ENCODE measurements at places on chromosomes 13 and 19.

DNA sequence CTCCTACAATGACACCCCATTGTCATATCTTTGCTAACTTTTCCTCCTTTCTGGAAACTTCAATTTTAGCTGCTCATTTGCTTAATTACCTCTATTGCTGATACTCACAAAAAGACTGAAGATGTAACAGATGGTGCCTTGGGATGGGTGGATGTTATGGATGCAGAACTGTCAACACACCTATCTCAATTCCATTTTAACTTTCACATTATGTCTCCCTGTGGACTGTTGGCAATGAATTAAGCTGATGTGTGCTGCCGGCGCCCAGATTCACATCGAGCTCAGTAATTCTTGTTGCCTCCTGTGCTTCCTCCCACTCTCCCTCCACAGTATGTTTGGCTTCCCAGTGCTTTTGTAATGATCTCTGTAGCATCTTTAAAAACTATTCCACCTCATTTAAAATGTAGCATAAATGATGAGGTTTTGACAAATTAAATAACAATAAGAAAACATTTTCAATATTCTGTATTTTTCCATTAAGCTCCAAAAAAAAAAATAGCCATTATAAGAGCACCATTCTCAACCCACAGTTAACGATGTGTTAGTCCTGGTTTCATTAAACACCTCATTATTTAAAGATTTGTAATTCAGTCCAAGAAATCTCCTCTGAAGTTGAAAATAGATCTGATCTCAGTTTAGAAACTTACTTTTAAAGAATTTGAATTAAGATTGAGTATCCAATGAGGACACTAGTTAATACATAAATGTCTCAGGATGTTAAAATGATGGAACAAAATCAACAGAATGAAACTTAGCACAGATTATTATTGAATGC is 99.9 kb upstream of the FAM216B start:
- DNase-seq: no peak

DNA sequence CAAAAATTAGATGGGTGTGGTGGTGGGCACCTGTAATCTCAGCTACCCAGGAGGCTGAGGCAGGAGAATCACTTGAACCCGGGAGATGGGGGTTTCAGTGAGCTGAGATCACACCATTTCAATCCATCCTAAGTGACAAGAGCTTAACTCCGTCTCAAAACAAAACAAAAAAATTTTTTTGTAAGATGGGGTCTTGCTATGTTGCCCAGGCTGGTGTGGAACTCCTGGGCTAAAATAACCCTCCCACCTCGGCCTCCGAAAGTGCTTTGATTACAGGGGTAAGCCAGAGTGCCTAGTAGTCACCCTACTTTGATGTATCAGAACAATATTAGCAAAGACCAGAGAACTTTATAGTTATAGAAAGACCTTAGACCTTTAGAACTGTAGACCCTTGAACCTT is 7.9 kb downstream of the SPTBN4 start:
- no peak for DNase-seq

- no peak for DNase-seq
Measured at GRCh38 chr13:42420304-42420703, 148.4 kb downstream of the AKAP11 start.

DNA sequence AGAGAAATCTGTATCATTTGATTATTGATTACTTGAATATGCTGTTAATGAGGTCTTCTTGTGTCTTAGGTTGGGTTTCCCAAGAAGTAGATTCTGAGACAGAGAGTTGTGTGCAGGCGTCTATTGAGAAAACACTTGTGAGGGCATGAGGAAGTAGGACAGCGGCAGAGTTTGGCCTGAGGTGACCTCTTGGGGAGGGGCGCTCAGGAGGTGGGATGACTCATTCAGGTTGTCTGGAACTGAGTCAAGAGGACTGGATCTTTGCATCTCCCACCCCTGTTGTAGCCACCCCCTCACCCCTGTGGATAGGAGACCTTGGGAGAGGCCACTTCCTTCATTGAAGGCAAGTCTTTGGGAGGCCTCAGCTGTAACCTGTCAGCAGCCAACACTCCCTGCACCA is 35.2 kb upstream of the WDFY2 start:
- no peak for DNase-seq

DNA sequence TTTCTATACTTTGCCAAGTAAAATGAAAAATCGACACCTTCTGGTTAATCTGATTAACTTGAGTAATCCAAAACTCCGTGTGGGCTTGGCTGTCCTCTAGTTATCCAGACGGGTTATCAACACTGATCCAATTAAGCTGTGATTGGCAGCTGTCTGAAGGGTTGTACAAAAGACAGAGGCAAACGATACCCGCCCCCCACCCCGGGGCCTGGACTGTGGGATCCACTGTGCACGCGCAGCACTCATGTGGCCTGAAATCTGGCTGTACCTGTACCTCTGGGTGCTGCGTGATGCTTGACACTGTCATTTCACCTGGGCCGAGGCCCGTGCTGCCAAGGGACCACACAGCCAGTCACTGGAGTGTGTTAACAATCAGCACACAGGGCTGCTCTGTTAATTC is 53.5 kb downstream of the COL4A2 start:
- DNase-seq: no peak

DNA sequence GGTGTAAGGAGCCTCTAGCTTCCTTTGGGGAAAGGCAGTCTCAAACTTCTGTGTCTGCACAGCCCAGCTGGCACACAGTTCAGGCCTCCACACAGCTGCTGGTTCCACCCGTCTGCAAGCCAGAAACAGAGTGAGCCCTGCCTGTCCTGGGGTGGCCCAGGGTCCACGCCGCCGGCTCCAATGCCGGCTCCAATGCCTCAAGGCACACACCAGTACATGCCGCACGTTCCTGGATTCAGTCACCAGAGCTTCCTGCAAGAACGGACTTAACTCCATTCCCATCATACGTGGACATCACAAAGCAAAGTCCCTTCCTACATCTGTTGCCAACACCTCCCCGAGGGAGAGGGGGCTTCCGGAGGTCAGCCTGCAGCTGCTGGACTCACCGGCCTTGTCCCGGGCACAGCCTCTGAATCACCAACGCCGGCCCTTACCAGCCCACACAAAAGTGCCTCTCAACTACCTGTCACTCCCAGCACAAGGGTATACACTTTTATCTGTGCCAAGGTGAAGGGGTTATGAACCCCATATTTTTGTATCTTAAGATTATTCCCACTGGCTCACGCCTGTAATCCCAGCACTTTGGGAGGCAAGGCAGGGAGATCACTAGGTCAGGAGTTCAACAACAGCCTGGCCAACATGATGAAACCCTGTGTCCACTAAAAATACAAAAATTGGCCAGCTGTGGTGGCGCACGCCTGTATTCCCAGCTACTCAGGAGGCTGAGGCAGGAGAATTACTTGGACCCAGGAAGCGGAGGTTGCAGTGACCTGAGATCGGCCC is 8.5 kb downstream of the SH3GL1 start:
- DNase-seq: no peak

GRCh38 chr13:77807431-77808135 is 110.1 kb downstream of the SLAIN1 start:
- no peak for DNase-seq

DNA sequence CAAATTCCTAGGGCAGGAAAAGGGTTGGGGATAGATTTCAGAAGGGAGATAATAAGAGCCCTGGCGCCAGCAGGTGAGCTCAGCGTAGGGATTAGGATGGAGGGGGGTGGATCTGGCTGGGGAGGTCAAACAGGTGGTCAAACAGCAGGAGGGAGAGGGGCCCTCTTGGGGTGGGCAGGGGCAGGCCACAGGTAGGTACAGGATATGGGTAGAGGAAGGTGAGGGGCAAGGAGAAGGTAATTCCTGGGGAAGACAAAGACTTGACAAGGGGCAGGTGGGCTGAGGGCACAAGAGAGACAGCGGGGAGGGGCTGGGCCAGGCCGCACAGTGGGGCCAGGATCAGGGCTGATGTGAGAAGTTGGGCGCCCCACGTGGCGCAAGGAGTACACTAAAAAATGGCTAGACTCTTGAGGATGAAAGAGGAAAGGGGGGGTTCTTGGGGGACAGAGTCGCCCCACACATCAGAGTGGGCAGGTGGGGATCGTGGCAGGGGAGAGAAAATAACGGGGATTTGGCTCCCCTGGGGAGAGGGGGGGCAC is 713 bp downstream of the KRI1 start:
- no peak for DNase-seq

DNA sequence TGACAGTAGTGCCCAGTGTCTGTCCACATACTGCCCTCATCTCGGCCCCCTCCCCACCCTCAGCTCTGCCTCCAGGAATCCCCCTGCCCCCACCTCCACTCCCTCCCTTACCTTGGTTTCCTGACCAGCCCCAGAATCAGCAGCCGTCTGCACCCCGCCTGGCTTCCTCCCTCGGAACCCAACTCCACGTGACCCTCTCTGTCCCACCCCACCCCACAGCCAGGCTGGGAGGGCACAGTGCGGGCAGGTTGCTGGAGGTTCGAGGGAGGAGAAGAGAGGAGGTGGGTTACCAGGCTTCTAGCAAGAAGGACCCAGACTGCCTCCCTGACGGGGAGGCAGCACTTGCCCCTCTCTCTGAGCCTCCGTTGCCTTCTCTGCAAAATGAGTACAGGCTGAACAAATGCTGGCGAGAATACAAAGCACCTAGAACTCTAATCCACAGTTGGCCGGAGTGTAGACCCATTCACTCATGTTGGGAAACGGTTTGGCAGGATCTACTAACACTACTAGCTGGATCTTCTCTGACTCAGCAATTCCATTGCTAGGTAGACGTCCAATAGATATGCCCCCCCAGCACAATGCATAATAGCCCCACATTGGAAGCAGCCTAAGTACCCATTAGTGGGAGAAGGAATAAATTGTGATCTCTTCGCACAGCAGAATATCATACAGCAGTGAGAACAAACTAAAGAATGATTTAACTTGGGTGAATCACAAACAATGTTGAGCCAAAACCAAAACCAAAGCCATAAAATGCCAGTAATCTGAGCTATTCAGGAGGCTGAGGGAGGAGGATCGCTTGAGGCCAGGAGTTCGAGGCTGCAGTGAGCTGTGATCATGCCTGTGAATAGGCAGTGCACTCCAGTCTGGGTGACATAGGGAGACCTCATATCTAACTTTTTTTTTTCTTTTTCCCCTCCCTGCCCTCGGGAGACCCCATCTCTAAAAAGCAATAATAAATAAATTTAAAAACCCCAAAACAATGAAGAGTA is at the start of gene RASAL3:
TSS of gene RASAL3 (minus strand) at position 151 of the 992 bp plus-strand sequence. CDS start 186 bp downstream, outside the sequence.
- peak; percentile 49 for DNase-seq

DNA sequence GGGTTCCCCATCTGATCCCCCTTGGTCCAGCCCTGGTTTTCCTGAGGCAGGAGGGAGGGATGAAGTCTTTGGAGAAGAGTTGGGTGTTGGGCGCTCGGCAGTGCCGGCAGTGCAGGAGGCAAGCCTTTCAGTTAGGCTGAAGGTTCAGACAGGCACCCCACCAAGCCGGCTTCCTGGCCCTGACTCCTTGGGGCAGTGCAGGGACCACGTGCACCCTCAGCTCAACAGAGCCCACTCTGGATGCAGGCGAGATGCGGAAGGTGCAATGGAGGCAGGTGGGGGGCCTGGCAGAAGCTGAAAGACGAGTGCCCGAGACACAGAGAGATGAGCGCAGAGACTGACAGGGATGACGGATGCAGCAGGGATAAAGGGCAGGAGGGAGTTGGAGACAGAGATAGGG is 11.1 kb downstream of the MAMSTR start:
- DNase-seq: no peak

GRCh38 chr13:34412817-34413375 is 529.2 kb upstream of the NBEA start:
- DNase-seq: no peak

- no peak for DNase-seq
Measured at GRCh38 chr13:85816413-85816812, 17.2 kb upstream of the SLITRK6 start.

DNA sequence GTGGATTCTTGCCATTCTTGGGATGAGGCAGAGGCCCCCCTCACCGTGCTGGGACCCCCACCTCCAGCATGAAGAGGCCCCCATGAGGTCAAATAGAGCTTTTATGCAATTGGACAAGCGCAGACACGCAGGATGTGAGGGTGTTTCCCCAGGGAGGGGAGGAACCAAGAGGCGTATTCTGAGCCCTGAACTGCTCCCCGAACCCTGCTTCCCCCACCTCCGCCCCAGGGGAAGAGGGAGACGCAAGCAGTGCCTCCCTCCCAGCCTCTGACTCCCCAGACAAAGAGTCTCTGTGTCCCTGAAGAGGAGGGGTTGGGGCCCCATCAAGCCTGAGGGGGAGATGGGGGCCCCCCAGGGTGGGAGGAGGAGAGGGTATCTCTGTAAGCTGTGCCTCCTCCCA is 1.3 kb upstream of the RDH8 start:
- no peak for DNase-seq

DNA sequence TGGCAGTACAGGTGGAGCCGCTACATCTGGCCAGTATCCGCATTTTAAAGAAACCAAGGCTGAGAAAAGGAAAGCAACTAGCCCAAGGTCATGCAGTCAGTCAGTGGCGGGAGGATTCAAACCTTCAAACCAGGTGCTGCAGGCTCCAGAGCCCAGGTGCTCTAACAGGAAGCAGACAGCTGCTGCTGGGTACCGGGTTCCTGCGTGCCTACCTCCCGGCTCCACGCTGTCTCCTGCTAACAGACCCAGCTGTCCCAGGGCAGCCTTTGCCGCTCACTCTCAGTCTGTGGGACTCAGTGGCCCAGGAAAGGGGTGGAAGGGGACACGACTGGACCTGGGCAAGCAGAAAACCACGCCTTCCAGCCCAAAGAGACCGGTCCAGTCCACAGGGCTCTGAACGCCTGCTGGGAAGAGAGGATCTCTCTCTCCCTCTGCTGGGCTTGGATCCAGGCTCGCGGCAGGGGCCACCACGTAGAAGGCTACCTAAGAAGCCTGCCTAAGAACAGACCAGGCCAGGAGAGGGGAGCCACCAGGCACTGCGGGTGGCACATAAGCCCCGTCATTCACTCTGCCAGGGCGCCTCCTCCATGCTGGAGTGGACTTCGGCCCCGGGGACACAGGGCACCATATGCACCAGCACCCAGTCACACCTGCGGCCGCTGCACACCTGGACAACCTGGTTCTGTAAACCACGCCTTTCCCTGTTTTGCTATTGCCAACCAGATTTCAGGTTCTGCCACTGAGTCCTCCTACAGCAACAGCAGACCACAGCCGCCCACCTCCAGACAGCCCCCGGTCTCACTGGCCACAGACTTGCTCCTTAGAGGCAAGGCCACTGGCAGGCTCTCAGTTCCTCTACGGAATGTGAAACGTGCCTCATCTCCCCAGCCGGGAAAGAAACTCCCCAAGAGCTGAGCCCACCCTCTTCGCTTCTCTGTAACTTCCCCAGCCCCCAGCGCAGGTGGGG is 4.6 kb downstream of the DAPK3 start:
- no peak for DNase-seq

DNA sequence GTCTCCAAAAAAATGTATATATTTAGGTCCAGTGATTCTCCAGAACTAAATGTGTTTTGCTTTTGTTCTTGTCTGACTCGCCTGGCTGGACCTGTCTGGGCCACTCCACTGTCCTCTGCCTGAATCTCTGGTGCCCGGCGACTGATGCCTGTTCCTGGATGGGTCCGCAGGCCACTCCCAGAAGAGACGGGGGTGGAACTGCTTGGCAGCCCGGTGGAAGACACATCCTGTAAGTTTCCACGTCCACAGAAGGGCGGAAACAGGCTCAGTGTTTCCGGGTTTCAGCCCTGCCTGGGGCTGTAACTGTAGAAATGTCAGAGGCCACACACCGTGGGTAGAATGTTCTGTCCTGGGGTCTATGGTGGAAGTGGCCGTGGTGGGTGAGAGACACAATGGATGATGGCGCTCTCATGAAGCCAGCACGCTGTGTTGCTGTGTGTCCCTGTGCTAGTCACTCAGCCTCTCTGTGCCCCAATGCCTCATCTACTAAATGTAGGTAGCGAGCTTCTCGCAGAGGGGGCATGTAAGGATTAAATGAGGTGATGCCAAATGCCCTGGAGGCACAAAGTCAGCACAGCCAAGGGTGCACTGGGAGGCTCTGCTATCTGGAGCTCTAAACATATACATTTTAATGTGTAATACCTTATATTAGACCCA is 22.0 kb downstream of the ATCAY start:
- no peak for DNase-seq

Measured in stimulated activated CD8-positive, alpha-beta memory T cell treated with anti-CD3 and anti-CD28 coated beads, Interleukin-15, amount 100 ng/mL, for 1 hour (primary cell).